Choroid plexus epithelial cell (primary cell): ENCODE measurements at places on chromosomes 6 and 20.

DNA sequence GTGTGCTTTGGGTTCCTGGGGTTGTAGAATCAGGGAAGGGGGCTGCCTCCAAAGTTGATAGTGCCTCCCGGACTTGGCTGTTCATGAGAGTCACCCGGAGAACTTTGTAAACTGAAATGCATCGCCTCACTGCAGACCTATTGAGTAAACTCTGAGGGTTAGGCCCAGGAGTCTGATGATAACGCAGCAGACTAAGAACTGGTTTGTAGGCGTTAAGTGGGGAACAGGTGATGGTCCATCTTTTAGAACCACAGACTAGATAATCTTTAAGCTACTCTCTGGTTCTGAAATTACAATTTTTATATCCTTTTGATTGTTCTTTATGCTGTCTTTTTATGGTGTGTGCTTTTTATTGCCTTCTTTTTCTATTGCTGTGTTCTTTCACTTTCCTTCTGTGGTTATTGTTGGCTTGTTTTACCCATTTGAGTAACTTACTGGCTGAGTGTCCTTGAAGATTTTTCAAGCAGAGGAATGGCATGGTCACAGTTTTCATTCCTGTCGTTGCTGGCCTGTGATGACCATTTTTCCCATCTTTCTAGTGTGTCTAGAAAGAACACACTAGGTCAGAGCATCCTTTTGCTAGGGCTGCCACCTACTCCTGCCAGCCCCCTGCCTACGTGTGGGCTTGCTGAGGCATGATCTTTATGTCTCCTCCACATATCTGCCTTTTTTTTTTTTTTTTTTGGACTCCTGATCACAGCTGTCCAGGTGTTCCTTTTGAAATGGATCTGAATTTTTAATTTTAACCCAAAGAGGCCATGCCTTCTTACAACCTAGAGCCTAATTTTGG, 30.9 kb downstream of the LRRC1 start:
- no peak for DNase-seq

DNA sequence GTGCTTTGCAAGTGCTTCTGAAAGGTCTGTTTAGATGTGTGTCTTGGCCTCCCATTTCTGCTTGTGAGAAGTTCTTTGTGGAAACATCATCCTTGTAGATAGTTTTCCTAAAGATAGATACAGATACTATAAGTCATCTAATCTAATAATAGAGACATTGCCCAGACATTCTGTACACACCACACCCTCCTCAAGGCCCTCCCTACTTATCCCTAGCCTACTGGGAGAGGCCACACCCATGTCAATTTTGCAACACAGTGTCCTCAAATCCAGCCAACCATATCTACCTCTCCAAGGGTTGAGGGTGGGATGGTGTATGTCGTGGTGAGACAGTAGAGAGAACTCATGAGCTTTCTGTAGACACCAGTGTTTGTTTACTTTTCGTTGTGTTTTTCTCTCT, 6.2 kb downstream of the KDM1B start:
- no peak for DNase-seq

DNA sequence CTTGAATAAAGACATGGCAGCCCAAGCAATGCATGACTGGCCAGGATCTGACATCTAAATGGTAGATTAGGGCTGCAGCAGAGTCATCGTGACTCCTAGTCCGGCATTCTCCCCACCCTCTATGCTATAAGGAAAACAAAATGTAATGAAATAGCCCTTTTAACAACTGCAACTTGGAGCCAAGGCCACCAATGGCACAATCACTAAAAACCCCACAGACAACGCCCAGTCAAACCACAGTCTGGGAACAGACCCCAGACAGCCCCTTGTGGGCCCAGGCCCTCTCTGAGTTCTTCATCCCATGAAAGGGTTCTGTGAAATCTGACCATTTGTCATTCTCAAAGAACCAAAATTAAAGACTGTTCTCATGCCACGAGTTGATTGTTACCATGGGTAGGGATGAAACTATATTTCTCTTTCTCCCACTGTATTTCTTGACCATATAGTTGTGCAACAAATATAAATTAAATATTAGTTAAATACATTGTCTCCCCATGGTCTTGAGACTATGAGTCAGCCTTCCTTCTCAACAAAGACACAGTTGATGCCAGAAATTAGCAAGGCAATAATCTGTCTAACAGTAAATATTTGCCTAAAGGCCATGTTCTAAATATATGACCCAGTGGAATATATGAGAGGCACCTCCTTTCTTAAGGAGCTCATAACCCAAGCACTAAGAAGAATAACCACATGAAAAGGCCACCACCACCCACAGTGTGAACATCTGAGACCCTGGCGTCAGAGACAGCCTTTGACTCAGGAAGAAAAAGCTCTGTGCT, 85.6 kb upstream of the SSTR4 start:
- peak; percentile 73 for DNase-seq

DNA sequence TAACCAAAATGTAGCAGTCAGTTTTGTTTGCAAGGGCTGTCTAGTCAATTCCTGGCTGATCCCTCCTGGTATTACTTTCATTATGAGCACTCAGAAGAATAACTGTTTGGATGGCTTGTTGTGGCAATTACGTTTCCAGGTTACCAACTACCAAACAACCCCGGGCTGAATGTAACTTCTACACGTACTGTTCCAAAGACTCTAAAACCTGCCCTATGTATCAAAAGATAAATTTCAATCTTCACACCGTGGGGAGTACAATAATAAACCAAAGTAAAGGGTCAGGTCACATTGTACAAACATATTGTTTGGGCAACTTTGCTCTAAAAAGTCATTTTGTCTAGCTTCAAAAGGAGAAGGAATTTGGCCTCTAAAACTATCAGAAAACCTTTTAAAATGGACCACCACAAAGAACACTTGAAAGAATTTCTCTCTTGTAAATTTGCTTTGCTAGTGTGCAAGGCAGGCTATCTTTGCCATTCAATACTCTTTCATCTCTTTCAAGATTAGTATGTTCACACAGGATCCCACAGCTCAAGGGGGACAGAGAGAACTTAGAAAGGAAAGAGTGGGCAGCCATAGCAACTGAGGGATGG, 27.6 kb downstream of the DCDC2 start:
- peak; percentile 39 for DNase-seq

- DNase-seq = peak; percentile 61
Measured at GRCh38 chr6:89146718-89147700, 1.2 kb downstream of the PM20D2 start.

DNA sequence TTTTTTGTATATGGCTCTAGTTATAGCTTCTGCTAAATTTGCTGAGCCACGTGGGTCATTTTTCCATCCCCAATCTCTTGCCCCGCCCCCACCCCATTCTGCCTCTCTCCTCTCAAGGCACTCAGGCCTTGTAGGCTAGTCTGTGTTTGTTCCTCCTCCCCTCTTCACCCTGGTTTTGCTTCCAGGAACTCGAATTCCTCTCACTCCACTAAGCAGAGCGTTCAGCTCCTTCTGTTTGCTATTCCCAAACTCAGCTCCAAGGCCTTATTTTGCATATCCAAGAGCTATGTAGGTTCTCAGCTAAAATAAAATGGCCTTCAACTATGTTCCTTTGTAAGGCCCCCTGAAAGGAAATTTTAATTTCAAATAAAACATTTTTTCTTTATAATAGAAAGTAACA, 1293.7 kb downstream of the EPHA7 start:
- DNase-seq = no peak

GRCh38 chr6:154092326-154092962, 53.4 kb downstream of the OPRM1 start:
- DNase-seq = no peak

- DNase-seq = peak; percentile 51
Measured at GRCh38 chr6:15876406-15876805, 213.6 kb upstream of the DTNBP1 start.

- DNase-seq = no peak
Measured at GRCh38 chr6:24856901-24857670, 58.4 kb upstream of the ARMH2 start.

- DNase-seq = peak; percentile 50
Measured at GRCh38 chr20:34045294-34045693, 51.6 kb downstream of the RALY start.

DNA sequence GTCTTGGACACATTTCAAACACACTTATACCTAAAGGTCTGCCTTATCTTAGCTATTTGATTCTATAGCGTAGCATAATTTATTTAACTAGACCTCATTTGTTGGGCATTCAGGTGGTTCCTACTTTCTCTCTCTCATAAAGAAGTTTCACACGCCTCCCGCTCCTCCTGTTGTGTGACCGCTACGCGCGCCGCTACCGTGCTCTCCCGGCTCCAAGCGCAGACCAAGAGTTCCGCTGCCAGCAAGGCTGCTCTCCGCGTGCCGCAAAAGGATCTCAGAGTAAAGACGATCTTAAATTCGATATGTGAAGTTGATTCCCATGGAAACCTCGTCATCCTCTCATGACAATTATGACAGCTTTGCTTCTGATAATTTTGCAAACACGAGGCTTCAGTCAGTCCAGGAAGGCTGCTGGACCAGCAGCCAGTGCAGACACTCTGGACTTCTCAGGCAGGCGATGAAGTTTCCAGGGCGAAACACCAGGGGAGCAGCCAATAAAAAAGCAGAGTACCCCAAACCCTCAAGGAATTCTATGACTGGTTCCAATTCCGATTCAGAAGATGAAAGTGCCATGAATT, 20.4 kb downstream of the PRSS16 start:
- DNase-seq = no peak

DNA sequence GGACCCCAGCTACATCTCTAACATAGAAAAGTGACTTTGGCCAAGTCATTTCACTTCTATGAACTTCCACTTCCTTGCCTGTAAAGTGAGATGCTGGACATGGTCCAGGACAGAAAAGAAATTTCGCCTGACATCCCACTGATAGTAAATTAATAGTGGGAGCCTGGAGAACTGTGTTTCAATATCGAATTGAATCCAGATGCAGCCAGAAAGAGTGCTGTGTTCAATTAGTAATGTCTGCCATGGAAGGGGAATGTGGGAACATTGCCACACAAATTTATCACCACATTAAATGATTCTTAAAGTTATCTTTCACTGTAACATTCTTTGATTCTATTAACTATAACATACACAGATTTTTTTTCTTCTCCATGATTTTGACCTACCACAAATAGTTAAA, 255.0 kb downstream of the HACE1 start:
- no peak for DNase-seq

- DNase-seq = peak; percentile 76
Measured at GRCh38 chr6:127855542-127856159, 45.2 kb downstream of the THEMIS start.

- DNase-seq = no peak
Measured at GRCh38 chr20:37845241-37845681, 57.7 kb upstream of the VSTM2L start.

GRCh38 chr6:4858194-4859015, 82.2 kb downstream of the CDYL start:
- DNase-seq = no peak

GRCh38 chr20:33995053-33995831, 1.5 kb downstream of the RALY start:
- peak; percentile 53 for DNase-seq

GRCh38 chr6:129767776-129768485, 58.0 kb upstream of the ARHGAP18 start:
- no peak for DNase-seq

- DNase-seq = no peak
Measured at GRCh38 chr6:66578362-66578761, 871.3 kb upstream of the EYS start.

- no peak for DNase-seq
Measured at GRCh38 chr6:122452509-122452908, 19.1 kb downstream of the SERINC1 start.
